ENCODE measurements at places on chromosomes 3 and 15.

DNA sequence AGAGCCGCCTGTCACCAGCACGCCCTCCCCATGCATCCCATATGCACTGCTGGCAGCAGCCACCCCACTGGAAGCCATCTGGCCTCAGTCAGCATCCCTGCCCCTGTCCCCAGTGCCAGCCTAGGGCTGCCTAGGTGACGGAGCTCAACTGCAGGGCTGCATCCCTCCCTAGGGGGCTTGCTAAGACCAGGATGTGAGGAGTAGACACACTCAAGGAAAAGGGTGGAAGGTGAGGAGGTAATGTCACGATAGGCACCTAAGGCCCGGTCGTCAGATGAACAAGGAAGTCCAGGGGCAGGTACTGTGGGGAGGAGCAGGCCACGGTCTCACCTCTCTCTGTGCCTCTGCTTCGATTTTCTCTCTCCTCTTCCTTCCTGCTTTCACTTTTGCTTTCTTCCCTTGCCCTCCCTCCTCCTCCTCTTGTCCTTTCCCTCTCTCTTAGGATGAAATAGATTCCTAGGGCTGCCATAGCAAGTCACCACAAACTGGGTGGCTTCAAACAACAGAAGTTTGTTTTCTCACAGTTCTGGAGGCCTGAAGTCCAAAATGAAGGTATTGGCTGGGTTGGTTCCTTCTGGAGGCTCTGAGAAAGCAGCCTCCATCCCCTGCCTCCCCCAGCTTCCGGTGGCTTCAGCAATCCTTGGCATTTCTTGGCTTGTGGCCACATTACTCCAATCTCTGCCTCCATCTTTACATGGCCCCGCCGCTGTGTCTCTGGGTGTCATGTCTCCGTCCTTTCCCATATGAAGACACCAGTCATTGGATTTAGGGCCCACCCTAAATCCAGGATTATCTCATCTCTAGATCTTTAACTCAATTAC is 298.3 kb downstream of the SHQ1 start:
- DNase-seq = peak; percentile 82

- DNase-seq = no peak
These were observed 47.5 kb upstream of the IDH2 start for GRCh38 chr15:90149609-90150340.

DNA sequence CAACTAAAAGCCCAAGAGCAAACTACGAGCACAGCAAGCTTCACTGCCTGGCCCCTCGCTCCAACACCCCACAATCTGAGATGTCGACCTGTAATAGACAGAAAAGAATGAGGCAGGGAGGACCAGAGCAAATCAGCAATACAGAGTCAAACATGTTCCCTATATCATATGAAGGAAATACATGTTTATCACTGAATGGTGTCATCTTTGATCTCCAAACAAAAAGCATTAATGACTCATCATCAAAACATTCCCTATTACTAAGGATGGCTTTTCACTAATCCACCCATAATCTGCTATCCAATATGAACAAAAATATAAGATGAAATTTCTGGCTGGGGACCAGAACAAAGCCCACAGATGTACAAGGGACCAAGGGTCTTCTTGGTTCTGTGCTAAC is 34.7 kb downstream of the MYO5A start:
- no peak for DNase-seq

DNA sequence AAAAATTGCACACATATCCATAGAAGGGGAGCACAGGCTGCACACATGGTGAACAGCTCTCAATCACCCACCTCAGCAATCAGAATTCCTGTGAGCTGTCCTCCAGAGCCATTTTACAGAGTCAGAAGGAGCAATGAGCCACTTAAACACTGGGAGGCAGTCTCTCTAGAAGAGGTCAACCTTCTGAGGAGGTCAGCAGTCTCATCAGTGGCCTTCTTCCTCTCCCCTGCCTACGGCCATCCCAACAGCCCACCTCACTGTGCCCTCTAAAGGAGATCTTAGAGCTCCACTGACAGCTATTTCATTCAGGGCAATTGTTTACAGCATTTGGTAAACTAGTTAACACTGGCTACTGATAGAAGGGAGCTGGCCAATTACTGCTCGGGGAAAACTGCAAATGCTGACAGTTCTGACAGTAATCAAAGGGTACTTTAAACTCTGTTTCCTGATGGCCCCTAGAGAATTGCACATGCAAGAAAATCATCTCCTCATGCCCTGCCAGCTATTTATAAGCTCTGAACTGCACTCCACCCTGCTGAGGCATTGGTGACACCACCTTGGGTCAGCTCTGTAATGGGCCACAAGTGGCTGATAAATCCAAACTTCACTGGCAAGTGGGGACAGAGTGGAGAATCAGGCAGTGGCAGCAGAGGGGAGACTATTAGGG is 42.1 kb upstream of the TSPAN3 start:
- DNase-seq = no peak

GRCh38 chr3:8599146-8599545 is 45.5 kb downstream of the SSUH2 start:
- DNase-seq = no peak
